Eye (tissue), 1 donor: ENCODE measurements at places on chromosomes 11 and 22.

GRCh38 chr22:35134637-35135036 lies 68.7 kb downstream of the ISX start:
- DNase-seq = no peak

DNA sequence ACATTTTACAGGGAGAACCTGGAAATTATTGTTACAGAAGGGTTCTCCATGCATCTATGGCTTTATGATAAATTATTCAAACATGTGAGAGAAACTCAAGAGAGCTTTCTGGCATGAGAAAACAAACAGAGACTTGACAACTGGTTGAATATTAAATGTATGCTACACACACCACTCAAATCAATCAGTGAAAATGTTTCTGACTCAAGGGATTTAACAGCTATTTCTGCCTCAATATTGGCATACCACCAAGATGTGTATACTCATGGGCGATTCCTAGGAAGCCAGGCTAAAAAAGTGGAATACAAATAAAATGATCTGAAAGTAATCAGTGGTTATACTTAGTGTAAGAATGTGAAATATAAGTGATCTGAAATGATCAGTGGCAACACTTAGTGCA lies 15.8 kb upstream of the OR51T1 start:
- peak; percentile 13 for DNase-seq

DNA sequence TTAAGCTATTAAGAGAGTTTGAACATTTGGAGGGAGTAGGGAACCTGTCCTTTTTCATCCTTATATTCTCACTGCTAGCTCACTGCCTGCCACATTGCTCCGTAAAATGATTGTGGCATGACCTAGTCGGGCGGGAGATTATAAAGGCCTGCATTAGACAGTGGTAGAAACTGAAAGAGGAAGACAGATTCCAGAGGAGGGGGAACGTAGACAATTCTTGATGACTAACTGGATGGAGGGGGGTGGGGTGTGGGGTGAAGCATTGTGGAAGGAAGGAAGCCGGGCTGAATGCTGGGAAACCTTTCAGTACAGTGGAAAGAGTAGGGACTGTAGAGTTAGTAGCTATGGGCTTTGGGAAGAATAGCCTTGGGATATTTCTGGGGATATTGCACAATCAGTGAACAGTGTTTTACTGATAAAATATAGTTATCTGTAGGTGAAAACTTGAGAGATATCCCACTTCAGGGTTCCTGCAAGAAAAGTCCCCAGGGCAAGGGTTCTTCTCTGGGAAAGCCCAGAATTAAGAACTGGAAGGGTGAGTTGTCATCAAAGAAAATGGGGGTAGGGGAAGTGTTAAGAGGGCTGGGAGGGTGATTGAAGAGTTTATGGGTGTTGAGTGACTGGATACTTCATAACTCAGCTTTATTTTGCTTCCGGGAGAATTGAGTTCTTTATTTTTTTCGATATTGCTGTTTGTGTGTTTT lies 2.1 kb downstream of the MED15 start:
- DNase-seq = peak; percentile 69

- no peak for DNase-seq
These were observed 39.9 kb downstream of the DBX1 start for GRCh38 chr11:20120134-20120925.

GRCh38 chr11:82823647-82824619 lies 76.3 kb downstream of the PRCP start:
- no peak for DNase-seq

DNA sequence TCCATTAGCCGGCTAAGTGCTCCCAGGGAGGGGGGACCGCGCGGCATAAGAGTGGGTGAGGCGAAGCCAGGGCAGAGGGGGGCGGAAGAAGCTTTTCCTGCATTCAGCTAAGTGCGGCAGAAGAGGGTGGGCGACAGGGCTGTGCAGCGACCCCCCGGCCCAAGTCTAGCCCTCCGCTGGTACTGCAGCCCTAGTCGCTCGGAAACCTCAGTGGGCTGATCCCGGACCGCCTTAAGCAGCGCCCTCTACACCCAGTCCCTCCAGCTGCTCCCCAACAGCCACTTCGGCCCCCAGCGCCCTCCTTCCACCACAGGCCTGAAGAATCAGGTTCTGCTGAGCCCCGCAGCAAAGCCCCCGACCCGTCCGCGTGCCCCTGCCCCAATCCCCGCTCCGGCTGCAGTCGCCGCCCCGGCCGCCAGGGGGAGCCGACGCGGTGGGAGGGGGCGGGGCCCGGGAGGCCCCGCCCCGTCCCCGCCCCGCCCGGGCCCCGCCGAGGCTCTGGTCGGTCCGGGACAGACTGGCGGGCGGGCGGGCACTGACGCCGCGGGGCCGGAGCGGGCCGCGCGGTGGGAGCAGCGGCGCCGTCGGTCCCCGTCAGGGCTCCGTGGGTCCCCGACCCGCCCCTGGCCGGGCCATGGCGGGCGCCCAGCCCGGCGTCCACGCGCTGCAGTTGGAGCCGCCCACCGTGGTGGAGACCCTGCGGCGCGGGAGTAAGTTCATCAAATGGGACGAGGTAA lies at the start of gene PLCB3:
TSS of gene PLCB3 (plus strand) at position 515 of the 737 bp plus-strand sequence. CDS start at position 635, 120 bp downstream.
- peak; percentile 78 for DNase-seq

- DNase-seq = no peak
These were observed 5.5 kb upstream of the DUSP18 start for GRCh38 chr22:30673136-30673535.

GRCh38 chr11:34349882-34350281 lies 7.9 kb downstream of the ABTB2 start:
- DNase-seq = no peak

GRCh38 chr11:109789901-109790300 lies 303.3 kb upstream of the ZC3H12C start:
- no peak for DNase-seq

DNA sequence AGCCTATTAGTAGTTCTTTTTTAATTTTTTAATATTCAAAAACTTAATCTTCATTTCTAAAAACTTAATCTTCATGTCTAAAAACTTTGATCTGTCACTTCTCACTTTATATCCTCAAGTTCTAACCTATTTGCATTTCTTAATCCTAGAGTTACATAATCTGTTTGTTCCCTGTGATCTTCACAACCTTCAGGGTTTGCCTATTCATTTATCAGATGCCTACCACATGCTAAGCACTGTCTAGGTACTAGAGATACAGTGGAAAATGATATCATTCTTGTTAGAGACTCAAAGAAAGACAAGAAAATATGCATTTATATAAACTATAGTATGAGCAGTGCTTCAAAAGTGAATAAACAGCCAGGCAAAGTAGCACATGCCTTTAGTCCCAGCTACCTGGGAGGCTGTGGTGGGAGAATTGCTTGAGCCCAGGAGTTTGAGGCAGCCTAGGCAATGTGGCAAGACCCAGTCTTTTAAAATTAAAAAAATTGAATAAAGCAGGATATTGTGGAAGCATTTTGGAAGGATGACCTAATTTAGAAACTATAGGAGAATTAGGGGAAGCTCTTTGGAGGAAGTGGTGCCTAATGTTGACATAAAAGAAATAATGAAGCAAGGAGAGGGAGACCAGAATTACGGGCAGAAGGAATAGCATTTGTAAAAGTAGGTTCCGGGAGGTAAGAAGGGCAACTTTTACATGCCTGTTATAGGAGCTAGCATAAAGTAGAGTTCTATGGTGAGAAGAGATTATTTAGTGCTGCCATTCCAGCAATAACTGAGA lies 54.4 kb upstream of the GRK2 start:
- DNase-seq = no peak

DNA sequence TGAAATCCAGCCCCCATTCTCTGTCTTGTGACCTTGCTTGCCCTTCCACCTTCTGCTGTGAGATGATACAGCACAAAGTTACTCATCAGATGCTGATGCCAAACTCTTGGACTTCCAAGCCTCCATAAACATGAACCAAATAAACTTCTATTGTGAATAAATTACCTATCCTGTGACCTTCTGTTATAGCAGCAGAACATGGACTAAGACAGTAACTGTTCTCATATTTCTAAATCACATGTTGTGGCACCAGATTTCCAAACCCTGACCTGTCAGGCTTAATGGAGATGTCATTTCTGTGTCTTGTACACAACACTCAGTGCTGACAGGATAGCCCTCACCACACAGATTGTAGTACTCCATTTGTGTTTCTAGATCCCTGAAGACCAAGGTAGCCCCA lies 6.0 kb downstream of the SLC22A25 start:
- DNase-seq = no peak

- no peak for DNase-seq
These were observed 346.5 kb upstream of the SYN3 start for GRCh38 chr22:33404723-33405122.

GRCh38 chr11:12691473-12691872 lies 17.3 kb downstream of the TEAD1 start:
- no peak for DNase-seq

- DNase-seq = no peak
These were observed 154.6 kb downstream of the BRD1 start for GRCh38 chr22:49673048-49673447.

- peak; percentile 82 for DNase-seq
These were observed 224.6 kb downstream of the MN1 start for GRCh38 chr22:27576815-27577573.

- DNase-seq = no peak
These were observed 77.6 kb downstream of the LIF start for GRCh38 chr22:30169002-30169401.

DNA sequence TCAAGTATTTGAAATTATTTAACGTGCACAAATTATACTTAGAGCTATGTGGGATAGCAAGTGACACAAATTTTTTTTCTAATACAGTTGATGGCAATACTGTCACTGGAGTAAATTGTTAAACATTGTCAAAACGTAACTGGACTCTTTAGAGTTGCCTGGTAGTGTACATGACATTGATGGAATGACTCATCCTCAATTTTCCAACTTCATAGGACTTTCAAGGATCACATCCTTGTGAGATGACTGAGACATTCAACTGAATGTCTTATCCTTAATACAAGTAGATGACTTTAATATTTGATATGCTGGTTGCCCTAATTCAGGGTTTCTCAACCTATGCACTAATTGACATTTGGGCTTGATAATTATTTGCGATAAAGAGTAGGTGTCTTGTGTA lies 310.0 kb downstream of the SWAP70 start:
- no peak for DNase-seq
